Dermis microvascular lymphatic vessel endothelial cell (primary cell): ENCODE measurements at places on chromosomes 13 and 19.

GRCh38 chr13:31965361-31966066, 66.1 kb upstream of the FRY start:
- peak; percentile 64 for DNase-seq

DNA sequence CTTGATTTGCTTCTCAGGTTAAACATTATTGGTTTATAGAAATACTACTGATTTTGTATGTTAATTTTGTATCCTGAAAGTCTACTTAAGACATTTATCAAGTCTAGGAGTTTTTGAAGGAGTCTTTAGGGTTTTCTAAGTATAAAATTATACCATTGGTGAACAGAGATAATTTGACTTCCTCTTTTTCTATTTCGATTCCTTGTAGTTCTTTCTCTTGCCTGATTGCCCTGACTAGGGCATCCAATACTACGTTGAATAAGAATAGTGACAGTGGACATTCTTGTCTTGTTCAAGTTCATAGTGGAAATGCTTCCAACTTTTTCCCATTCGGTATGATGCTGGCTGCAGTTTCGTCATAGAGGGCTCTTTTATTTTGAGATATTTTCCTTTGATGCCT, 807.5 kb upstream of the SLC10A2 start:
- DNase-seq, result no peak

GRCh38 chr13:45410001-45410400, 8.2 kb downstream of the SLC25A30 start:
- no peak for DNase-seq

DNA sequence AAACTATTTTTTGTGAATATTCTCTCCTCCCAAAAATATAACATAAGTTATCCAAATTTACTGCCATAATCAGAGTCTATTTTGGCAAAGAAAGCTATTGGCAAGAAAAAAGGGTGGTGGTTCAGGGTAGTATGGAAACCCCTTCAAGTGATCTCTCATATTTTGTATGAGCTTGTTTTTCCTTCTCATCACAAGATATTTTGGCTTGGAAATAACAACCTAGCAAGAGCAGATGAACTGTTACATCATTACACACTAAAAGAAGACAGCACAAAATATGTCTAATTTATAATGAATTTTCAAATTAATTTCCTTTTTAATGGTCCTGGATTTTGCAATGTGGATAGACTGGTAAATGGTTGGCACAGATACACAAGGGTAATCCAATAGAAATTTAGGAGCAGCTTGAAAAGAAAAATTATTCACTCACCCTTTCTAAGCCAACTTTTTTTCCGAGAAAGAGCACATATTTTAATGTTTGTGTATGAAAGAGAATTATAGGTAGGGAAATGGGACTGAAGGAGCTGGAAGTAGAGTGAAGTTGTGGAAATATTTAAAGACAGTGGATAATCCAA, 225.1 kb downstream of the EFNB2 start:
- no peak for DNase-seq

DNA sequence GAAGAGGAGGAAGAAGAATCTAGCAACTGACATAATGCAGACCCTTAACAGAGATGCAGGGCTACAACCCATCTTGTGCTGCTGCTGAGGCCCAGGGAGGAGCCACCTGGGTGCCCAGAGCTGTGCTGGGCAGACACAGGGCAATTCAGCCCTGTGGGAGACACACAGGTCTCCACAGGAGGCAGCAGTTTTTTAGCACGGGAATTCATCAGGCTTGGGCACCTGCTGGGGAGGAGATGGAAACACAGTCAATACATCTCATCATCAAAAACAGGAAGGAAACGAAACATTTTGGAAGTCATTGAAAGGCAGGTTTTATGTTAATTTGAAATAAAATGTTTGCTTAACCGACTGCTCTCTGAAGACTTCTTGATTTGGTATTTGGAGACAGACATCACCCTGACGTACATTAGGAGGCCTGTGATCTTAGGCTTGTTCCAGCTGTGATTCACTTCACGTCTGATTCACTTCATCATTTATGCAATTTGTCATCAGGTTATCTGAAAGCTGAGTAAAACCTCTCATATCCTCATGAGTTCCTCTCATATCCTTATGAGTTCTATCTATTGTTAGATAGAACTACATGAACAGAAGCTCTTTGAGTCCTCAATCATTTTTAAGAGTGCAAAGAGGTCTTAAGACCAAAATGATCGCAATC, 77.4 kb downstream of the CYSLTR2 start:
- peak; percentile 6 for DNase-seq

DNA sequence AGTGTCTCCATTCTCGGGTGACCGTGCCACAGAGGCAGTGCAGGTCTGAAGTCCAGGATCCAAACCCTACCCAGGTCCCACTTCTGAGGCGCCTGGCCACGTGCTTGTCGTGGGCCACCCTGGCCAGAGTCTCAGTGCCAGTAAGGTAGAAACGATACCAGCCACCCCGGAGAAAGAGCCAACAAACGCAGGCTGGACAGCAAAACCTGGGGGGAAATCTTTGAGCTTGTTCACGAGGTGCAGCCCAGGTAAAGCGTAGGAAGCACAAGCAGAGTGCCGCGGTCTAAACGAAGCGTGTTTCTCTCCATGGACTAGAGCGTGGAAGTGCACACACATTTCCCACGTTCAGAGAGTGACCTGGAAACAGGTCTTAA, 95.6 kb downstream of the ATP11A start:
- no peak for DNase-seq

- no peak for DNase-seq
Measured at GRCh38 chr19:9610484-9611113, 10.4 kb downstream of the ZNF561 start.

- no peak for DNase-seq
Measured at GRCh38 chr13:35524171-35524570, 47.7 kb upstream of the MAB21L1 start.

GRCh38 chr19:48418317-48419064, 25.0 kb downstream of the GRIN2D start:
- DNase-seq, result no peak
